Cerebellar nuclear complex (tissue), 1 donor: ENCODE measurements at places on chromosomes 16 and 17.
A peak's percentile ranks its signal among the peaks of the same experiment; 100 is the strongest.

DNA sequence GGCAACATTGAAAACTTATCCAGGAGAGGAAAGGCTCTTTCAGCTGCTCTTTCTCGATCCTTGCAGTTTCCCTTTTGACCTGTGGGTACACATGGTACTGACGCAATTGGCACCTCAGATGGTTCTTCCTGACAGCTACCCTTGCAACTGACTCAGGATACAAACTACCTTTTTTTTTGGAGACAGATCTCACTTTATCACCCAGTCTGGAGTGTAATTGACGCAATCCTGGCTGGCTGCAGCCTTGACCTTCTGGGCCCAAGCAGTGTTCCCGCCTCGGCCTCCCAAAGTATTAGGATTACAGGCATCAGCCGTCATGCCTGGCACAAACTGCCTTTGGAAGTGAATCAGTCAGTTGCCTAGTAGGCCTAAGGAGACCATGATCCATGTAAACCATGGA is 607.2 kb downstream of the WWOX start:
- no peak for DNase-seq

- no peak for DNase-seq
Observed at GRCh38 chr17:19718041-19718612, 1.7 kb upstream of the SLC47A2 start.

GRCh38 chr17:2198927-2199326 is 104.7 kb downstream of the SMG6 start:
- DNase-seq = no peak

DNA sequence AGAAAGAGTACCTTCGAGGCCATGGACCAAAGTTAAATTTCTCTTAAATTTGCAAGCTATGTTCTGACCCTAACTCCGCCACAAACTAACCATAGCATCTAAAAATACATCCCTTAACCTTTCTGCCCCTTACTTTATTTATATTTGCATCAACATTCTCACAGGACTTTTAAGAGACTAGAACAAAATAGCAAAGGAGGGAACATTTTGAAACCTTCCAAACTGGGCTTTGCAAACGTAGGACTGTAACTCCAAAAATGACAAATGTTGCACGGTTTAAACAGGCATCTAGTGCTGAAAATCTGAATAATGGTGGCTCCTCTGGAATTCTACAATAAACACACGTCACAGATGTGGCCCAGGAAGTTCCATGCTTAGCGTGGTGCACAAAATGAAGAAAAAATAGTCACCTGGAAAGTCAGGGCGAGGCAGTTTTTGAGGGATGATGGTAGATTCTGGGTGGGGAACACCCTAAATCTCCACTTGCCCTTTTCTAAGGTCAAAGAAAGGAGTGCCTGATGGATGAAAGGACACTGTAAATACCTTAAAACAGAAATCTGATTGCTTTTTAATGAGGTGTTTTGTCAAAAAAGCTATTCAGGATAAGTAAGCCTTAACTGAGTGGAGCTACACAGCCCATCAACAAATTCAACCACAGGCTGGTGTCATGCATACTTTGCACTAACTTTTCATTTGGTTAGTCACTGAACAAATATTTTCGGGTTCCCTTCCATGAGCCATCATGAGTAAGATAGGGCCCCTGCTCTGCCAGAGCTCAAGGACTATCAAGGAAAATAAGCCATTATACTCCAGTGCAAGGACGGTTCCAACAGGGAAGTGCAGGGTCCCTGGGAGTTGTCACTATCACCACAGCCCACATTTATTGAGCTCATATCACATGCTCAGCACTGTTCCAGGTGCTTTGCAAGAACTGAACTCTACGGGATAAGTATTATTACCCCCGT is 21.2 kb downstream of the ARHGAP17 start:
- DNase-seq = no peak

GRCh38 chr16:66621973-66622372 is 17.5 kb downstream of the CMTM3 start:
- DNase-seq = no peak

DNA sequence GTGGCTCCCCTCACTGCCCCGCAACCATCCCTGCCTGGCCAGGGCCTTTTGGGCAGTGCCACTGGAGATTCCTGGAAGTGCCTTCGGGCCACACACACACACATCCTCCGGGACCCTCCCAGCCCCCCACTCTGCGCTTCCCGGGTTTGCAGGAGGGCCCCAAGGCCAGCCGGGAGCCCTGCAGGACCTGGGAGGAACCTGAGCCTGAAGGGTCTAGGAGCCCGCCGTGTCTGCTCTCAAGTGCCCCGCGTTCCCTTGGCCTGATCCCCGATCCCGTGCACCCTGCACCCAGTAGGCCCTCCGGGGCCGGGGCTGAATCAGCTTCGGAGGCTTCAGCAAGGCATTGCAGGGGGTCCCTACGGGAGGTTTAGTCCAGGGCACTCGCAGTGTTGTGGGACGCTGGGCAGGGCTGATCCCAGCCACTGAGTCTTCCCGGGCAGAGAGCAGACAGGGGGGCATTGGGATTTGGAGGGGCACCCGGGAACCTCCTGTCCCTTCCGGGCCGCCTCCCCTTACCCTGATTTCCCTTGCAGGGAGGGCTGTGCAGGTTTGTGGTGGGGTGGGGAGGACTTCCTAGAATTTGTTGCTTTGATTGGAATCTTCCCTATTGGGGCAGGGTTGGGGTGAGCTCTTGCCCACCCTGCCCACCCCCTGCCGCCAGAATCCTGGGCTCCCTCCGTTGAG is 36.9 kb downstream of the TMEM235 start:
- DNase-seq = no peak

- no peak for DNase-seq
Observed at GRCh38 chr17:64326420-64327054, 63.5 kb upstream of the TEX2 start.

DNA sequence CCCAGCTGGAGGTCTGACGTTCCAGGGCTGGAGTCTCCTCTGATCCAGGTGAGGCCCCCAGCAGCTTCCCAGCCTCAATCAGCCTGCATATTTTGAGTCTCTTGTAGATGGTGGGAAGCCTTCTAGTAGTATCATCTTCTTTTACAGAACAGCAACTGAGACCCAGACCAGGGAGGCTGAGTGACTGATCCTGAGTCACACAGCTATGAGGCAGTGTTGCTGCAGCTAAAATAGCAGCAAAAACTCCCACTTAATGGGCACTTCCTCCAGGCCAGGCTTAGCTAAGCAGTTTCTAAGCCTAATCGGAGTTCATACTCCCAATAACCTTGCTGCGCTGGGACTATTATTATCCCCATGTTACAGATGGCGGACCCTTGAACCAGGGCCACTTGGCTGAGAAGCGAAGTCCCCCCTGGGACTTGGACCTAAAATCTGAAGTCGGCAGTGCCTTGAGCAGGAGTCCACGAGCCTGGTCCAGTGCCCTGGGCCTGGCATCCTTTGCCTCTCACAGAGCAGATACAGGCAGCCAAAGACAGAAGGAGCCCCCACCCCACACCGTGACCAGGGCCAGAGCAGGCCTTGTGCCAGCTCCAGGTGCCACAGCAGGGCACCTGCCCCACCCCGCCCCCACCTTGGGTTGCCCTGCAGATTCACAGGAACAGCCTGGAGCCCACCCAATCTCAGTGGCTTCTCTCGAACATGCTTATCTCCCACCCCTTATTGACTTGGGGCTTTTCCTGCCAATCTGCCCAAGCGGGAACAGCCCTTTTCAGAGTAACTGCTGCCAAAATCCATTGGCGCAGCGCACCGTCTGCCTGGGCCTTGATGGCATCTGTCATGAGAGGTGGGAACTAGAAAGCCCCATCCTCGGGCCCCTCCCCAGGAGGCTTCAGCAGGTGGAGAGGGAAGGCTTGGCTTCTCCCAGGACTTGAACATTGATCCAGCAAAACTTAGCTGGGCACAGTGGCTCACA is 65.1 kb downstream of the SOCS1 start:
- DNase-seq = peak; percentile 20

- DNase-seq = no peak
Observed at GRCh38 chr17:70256751-70257150, 87.4 kb downstream of the KCNJ2 start.

- DNase-seq = no peak
Observed at GRCh38 chr17:15516150-15516549, 47.1 kb downstream of the TVP23C start.
